Ecto neural progenitor cell (in vitro differentiated cells): ENCODE measurements at places on chromosomes 7 and 10.

DNA sequence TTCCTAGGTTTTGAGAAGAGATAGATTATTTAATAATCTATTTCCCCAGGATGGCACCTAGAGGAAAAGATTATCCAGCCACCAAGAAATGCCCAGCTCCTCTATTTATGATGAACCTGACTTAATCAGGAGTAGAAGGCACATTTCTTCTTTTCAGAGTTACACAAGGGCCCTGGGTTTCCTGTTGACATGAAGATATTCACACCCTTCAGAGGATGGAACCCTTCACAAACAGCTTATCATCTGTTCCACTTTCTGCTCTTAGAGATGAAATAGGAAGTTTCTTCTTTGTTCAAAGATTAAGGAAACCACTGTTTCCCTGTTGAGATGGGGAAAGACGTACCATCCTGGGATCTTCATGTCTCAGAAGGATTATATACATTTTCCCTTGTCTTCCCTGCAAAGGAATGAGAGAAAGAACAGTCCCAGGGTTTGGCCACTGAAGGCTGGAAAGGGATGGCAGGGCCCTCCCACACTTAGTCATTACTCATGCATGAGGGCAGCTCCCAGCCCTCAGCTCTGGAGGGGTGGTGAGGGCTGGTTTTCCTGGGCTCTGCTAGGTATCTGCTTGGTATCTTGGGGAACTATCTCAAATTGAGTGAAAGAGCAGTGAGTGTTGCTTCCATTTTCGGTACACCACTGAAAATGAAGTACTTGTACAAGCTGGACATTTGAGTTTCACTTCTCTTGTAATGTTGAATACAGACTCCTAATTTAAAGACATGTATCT lies 64.0 kb downstream of the MTPAP start:
- no peak for DNase-seq

GRCh38 chr10:113992471-113993011 lies 51.1 kb upstream of the ADRB1 start:
- no peak for DNase-seq

- no peak for DNase-seq
Observed at GRCh38 chr7:102444961-102445673, 11.7 kb downstream of the ORAI2 start.

- peak; percentile 62 for DNase-seq
Observed at GRCh38 chr10:112838784-112839481, 111.1 kb upstream of the TCF7L2 start.

GRCh38 chr7:126445991-126446390 lies 806.8 kb downstream of the GRM8 start:
- DNase-seq, result no peak

GRCh38 chr10:5395168-5395567 lies 9.5 kb downstream of the TUBAL3 start:
- DNase-seq, result no peak

DNA sequence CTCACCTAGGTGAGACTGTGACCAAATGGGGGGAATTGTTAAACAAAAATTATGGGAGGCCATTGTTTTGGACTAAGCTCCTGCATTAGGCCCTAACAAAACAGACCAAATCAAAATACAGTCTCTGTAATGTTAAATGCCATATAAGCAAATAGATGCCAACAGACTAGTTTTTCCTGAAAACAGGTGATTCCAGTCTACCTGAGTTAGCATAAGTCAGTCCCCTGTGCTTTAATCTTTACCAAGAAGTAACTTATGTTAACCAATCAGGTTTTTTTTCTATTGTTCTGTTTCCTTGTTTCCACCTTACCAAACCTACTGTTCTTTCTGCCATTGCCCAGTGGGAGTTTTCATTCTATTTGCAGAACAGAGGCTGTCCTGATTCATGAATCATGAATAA lies 48.0 kb downstream of the PDZD8 start:
- no peak for DNase-seq

GRCh38 chr10:90148116-90148855 lies 446.9 kb downstream of the KIF20B start:
- no peak for DNase-seq

DNA sequence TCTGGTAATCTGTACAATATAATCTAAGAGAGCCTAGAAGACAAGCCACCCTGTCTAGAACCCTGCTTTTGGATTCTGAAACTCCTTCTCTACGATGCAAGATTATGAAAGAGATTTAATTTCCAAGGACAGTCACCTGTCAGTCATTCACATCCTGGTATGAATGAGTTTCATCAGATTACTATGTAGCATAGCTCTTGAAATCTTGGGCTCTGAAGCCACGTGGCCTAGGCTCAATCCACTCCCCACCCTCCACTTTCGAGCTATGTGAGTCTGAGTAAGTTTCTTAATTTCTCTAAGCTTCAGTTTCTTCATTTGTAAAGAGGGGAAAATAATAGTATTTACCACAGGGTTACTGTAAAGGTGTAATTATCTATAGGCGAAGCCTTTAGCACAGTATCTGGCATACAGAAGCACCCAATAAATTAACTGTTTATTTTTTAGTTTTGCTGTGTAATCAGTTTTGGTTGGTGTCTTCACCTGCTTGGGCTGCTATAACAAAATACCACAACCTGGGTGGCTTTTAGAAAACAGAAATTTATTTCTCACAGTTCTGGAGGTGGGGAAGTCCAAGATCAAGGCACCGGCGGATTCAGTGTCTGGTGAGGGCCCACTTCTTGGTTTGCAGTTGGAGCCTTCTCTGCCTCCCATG lies 71.3 kb downstream of the MYOF start:
- no peak for DNase-seq

GRCh38 chr10:13942035-13942434 lies 355.3 kb downstream of the PRPF18 start:
- DNase-seq, result no peak

DNA sequence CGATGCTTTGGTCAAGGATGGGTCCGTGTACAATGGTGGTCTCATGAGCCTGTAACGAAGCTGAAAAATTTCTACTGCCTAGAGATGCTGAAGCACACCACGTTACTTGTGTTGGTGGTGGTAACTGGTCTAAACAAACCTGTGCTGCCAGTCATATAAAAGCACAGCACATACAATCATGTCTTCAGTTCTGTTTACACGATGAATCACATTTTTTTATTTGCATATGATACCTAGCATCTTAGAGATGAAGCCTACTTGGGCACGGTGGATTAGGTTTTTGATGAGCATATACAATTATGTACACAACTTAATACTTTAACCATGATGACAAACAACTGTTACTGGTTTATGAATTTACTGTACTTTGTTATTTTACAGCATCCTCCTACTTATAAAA lies 201.0 kb downstream of the ZMYND11 start:
- no peak for DNase-seq

DNA sequence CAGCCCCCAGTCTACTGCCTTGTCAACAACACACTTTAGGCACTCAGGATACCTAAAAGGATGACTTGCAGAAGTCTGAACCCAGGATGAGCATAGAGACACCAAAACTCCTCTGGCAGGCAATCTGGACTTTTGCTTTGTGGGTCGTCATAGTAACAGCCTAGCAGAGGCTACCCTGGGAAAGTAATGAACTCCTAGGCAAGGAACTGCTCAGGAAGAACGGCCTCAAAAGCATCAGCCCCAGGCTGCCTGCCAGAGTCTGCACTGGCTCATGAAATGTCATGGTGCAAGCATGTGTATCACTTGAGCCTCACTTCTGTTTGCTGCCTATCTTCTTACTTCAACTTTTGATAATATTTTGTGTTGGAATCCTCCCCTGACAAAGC lies 715.1 kb downstream of the GRID1 start:
- DNase-seq, result peak; percentile 6

GRCh38 chr10:44385696-44386441 lies 972 bp upstream of the CXCL12 start:
- DNase-seq, result peak; percentile 48

DNA sequence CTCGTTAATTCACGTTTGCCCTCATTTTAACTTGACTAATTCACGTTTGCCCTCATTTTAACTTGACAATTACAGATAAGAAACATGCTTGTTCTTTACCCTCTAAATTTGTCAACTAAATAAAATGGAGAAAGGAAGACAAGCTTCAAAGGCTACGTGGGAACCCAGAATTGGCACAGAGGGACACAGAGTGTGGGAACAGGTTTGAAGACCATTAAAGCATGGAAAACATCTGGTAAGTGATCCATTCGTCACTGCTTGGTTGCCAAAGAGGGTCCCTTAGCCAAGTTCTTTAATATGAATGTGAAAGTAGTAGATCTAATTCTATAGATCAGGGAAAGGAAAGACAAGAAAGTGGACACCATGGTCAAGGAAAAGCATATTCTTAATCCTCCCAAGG lies 57.2 kb downstream of the ITIH5 start:
- no peak for DNase-seq

DNA sequence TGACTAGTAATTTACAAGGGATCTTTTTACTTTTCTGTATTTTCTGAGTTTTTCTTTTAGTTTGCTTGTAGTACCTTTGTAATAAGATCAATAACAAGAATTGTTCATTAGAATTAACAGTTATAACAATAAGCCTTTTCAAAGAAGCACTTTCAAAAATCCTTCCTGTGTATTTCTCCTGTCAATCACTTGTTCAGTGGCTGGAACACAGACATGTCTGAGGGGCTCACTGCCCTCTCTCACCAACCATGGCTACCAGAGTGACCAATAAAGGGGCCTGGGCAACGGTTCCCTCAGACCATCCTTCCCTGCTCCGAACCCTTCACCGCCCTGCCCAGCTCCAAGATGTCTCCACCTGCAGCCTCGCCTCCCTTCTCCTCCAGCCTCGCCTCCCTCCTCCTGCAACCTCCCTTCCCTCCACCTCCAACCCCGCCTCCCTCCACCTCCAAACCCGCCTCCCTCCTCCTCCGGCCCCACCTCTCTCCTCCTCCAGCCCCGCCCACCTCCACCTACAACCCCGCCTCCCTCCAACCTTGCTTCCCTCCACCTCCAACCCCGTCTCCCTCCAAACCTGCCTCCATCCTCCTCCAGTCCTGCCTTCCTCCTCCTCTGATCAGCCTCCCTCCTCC lies 353.4 kb downstream of the TNS3 start:
- DNase-seq, result no peak

DNA sequence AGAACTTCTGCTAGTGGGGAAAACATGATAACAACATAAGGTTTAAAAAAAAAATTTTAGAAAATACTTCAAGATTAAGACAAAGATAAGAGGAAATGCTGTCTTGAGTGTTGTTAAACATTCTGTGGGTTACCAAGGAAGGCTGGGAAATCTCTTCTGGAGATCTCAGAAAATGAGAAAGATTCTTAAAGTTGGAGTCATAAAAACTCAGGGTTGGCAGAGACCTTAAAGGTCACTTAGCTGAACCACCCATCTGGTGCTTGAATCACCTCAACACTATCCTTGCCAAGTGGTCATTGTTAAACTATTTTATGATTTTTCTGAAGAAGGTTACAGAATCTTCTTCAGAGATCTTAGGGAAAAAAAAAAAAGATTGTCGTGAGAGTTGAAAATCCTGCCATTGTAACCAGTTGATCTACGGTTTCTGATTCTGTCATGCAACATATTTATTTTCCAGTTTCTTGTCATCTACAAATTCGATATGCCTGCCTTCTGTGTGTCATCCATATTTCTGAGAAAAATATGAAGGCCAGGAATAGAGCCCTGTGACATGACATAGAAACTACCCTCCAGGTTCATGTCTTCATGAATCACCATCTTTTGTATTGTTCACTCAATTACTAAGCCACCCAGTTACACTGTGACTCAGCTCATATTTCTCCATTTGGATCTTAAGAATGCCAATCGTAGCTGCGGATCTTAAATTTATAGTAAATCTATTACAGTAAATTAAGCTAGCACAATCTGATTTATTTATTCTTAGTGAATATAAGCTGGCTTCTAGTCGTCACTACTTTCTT lies 179.2 kb downstream of the ST7 start:
- DNase-seq, result no peak

GRCh38 chr10:125035136-125035535 lies 93.2 kb downstream of the ZRANB1 start:
- no peak for DNase-seq

DNA sequence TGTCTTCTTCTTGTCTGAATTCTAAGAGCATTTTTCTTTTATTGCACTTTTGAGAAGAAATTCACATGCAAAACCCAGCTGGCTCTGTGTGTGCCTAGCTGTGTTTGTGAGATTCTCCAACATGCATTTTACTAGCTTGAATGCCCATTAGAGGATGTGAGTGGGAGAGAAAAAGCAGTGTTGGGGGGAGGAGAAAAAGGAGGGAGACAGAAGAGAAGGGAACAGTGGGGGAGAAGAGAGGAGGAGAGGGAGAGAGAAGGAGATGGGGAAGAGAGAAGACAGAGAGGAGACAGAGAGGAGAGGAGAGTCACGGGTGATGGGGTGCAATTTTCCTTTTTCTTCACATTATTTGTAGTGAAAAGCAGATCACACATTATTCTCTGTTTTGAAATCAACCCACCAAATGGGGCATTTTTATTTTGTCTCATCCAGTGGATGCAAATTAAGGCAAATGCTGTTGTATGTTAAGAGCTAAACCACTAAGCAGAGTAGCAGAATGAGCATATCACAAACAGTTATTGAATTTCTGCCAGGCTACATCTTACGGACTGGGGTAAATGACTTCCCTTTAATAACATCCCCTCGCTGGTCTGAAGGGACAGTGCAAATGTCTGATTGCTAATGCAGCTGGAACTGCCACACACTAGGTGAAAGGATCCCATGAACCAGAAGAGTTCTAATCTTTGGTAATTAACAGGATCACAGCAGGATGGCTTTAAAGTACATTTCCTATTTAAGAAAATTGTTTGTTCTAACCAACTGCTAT lies 849 bp downstream of the LRRN3 start:
- DNase-seq, result no peak

DNA sequence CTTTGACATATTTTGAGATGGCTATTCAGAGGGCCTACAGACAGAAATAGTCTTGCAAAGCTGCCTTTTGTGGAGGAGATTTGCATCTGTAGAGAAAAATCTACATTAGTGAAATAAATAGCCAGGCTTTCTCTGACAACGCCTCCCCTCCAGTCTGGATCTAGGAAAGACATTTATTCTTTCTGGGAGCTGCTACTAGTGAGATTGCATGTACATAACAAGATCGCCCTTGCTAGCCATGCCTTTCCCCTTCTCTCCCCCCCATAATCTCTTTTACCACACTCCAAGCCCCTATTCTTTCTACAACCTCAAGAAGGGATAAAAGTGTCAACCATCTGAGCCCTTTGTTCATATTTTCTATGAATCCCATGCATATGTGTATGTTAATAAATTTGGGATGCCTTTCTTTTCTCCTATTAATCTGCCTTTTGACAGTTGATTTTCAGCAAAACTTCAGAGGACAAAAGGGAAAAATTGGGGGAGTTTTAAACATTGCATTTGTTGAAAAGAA lies 194.2 kb downstream of the SNX13 start:
- no peak for DNase-seq

DNA sequence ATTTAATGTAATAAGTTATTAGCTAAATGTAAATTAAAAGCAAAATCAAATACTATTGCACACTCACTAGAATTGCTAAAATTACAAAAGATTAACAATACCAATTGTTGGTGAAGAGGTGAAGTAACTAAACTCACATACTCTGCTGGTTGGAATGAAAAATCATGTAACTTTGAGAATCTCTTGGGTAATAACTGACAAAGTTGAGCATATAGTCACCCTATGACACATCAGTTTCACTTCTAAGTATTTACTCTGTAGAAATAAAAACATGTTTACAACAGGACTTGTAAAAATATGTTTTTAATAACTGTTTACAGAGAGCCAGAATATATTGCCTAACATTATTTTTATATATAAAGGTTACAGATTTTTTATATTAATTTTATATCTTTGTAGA lies 33.6 kb downstream of the CNTNAP2 start:
- no peak for DNase-seq
